ENCODE measurements at places on chromosomes 1 and 21. TPM values are rescaled to one million over a fixed set of nuclear protein-coding genes. Genes with fewer than 3 reads are reported as not detected.

The C1QTNF12 gene
- 1.6 TPM for total RNA-seq

The RSPO1 gene
- total RNA-seq, result not detected

The FCRL6 gene
- 15.2 TPM for total RNA-seq

The FNDC10 gene
- total RNA-seq, result 1.2 TPM

The MYCL gene
- 5.0 TPM for total RNA-seq

The MFAP2 gene
- not detected for total RNA-seq

The OLIG2 gene
- total RNA-seq, result 0.21 TPM

The TRIM46 gene
- total RNA-seq, result 0.52 TPM

The SPRR2G gene
- total RNA-seq, result not detected

The CLDN14 gene
- not detected for total RNA-seq

The STYXL2 gene
- not detected for total RNA-seq

The MIGA1 gene
- 20.7 TPM for total RNA-seq

The CD52 gene
- 428 TPM for total RNA-seq

The CATSPER4 gene
- not detected for total RNA-seq

The MPL gene
- total RNA-seq, result 2.3 TPM

The KIF26B gene
- 0.31 TPM for total RNA-seq

The RGS4 gene
- not detected for total RNA-seq

The COL24A1 gene
- 0.84 TPM for total RNA-seq

The SPATA1 gene
- total RNA-seq, result 0.73 TPM

The CLEC20A gene
- total RNA-seq, result 0.21 TPM

The FCRLB gene
- total RNA-seq, result 1.0 TPM

The CFHR3 gene
- not detected for total RNA-seq

The IFI44L gene
- 29.3 TPM for total RNA-seq

The SV2A gene
- total RNA-seq, result 0.73 TPM

The TRABD2B gene
- not detected for total RNA-seq

The PDE9A gene
- 3.0 TPM for total RNA-seq

The SH2D2A gene
- 19.1 TPM for total RNA-seq

The MFSD2A gene
- total RNA-seq, result 8.4 TPM

The HSD3B1 gene
- not detected for total RNA-seq

The BARHL2 gene
- total RNA-seq, result not detected

The KCNK1 gene
- 0.10 TPM for total RNA-seq

The LMX1A gene
- total RNA-seq, result not detected

The KRTAP20-4 gene
- not detected for total RNA-seq

The MEX3A gene
- total RNA-seq, result not detected

The TMIGD3 gene
- not detected for total RNA-seq

The NPPA gene
- not detected for total RNA-seq

The NPHP4 gene
- total RNA-seq, result 2.7 TPM

The CDA gene
- total RNA-seq, result 7.5 TPM

The KLHDC8A gene
- total RNA-seq, result 0.21 TPM

The CELA3A gene
- total RNA-seq, result not detected

The POFUT2 gene
- total RNA-seq, result 13.9 TPM

The ETNK2 gene
- 3.0 TPM for total RNA-seq

The FCRL1 gene
- 25.5 TPM for total RNA-seq

The KCNT2 gene
- total RNA-seq, result 0.21 TPM

The AJAP1 gene
- under 0.01 TPM for total RNA-seq

The MTOR gene
- 21.9 TPM for total RNA-seq

The FAM177B gene
- 0.63 TPM for total RNA-seq

The SLC30A10 gene
- not detected for total RNA-seq

The RGS16 gene
- 4.3 TPM for total RNA-seq

The WNT3A gene
- total RNA-seq, result not detected

The NBPF10 gene
- 3.3 TPM for total RNA-seq

The FAM167B gene
- total RNA-seq, result not detected

The SPRR2E gene
- total RNA-seq, result not detected

The ERRFI1 gene
- total RNA-seq, result 3.6 TPM

The PDZK1 gene
- 0.10 TPM for total RNA-seq

The ADAMTS4 gene
- 0.21 TPM for total RNA-seq

The EPHA8 gene
- not detected for total RNA-seq

The COA6 gene
- 9.6 TPM for total RNA-seq
